ENCODE measurements at places on chromosomes 13 and 19. TPM values are rescaled to one million over a fixed set of nuclear protein-coding genes. Genes with fewer than 3 reads are reported as not detected.

The CLEC17A gene
- not detected for total RNA-seq

The RFPL4AL1 gene
- not detected for total RNA-seq

The ZNF626 gene
- total RNA-seq = 48.0 TPM

The TJP3 gene
- 36.7 TPM for total RNA-seq

The PNMA8C gene
- total RNA-seq = not detected

The APLP1 gene
- 4.6 TPM for total RNA-seq

The PSG2 gene
- not detected for total RNA-seq

The LILRA6 gene
- total RNA-seq = 1.1 TPM

The CEACAM6 gene
- total RNA-seq = 0.13 TPM

The TECR gene
- 75.5 TPM for total RNA-seq

The FUT3 gene
- 0.13 TPM for total RNA-seq

The NLRP4 gene
- total RNA-seq = not detected

The KLK14 gene
- total RNA-seq = not detected

The ADPRHL1 gene
- 0.20 TPM for total RNA-seq
